GM06990 (cell line): ENCODE measurements at places on chromosomes 6 and 20.

GRCh38 chr6:123074616-123075015 is 78.6 kb downstream of the CLVS2 start:
- no peak for DNase-seq

GRCh38 chr6:28863604-28864325 is 60.0 kb downstream of the TRIM27 start:
- peak; percentile 83 for DNase-seq

DNA sequence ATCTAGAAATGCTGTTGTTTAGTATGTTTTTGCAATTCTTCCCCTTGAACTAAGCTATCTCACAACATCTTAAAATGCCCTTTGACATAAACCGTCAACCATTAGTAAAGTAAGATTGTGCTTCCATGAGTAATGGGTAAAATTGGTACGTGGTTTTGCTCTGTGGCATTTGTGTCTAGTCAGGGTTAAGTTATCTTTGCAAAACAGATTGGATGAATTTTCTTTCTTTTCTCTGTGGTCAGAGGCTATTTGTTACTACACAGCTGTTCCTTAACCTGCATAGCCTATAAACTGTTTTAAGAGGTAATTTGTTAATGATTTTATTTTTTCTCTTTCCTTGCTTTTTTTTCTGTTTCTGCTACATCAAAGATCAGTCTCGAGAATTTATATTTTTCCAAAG is 75.4 kb downstream of the RPP40 start:
- no peak for DNase-seq

DNA sequence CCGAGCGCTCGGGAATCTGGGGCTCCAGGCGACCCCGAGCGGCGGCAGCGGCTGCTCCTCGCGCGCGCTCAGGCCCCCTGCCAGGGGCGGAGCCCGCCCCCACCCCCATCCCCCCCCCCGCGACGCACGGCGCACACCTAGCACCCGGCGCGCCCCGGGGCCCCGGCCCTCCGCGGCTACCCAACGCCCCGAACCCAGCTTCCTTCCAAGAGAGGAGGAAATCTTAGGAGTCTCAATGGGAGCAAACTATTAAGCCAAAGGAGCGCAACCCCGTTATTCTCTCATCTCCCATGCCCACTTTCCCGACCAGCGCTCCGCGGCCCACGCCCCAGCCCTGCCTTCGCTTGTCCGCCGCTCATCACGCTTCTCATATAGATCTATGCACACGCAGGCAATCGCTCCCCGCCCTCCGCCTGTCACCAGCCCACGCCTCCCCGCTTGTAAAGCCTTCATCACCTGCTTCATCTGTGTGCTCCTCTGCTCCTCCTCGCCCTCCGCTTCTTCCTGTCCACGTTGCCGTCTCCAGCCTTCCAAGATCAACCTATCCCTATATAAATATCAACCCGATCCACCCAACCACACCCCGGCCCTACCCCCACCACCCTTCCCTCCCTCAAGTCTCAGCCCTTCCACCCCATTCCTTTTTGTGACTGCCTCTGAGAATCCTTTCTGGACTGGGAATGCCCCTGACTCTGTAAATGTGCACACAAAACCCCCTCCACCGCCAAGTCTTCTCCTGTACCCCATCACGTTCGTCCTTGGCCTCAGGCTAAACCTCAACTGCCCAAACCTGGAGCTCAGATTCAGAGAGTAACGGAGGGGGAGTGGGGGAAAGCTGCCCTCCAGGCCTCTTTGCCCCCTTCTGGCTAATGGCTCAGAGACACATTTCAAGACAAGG is at the start of gene DLK2:
Gene DLK2, minus strand, starts transcription at position 18 of the 898 bp plus-strand sequence. CDS start 723 bp downstream, outside the sequence.
- DNase-seq: peak; percentile 64

- DNase-seq: no peak
Measured at GRCh38 chr6:73234733-73235132, 9.4 kb upstream of the KHDC1L start.

- DNase-seq: no peak
Measured at GRCh38 chr20:22688485-22688884, 104.1 kb upstream of the FOXA2 start.

GRCh38 chr20:49356676-49357075 is 78.8 kb upstream of the ZNFX1 start:
- DNase-seq: no peak

GRCh38 chr6:27478141-27478705 is 5.3 kb upstream of the ZNF184 start:
- DNase-seq: no peak

GRCh38 chr20:1951436-1952115 is 42.3 kb downstream of the PDYN start:
- no peak for DNase-seq

GRCh38 chr6:97440590-97441176 is 157.7 kb upstream of the MMS22L start:
- DNase-seq: no peak

GRCh38 chr6:141726248-141726647 is 406.5 kb upstream of the GJE1 start:
- DNase-seq: no peak

DNA sequence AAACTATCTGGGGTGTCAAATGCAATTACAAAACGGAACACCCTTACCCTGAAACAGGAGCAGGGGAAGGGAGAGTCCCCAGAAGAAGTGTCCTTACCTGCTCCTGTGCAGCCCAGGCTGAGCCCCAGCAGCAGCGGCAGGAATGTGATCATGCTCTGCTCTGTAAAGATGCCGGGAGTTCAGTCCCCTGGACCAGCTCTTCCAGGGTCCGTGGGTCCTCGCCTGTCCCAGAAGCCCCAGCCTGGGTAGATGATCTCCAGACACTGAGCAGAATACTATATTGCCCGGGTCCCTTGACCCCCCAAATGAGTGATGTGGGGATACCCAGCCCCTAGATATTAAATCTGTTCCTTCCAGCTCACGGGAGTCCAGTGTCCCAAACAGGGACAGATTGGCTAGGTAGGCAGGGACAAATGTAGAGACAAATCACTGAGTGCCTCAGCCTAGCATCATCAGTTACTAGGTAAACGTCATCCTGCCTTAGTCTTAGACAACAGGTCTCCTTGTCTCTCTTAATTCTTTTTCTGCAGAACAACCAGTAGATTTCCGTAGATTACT is at the start of gene HLA-DMB:
Gene HLA-DMB, minus strand, starts transcription at position 373 of the 558 bp plus-strand sequence. Its CDS starts 221 bp downstream, at position 152.
- peak; percentile 85 for DNase-seq

- no peak for DNase-seq
Measured at GRCh38 chr20:58512808-58513552, 2.2 kb downstream of the APCDD1L start.

- no peak for DNase-seq
Measured at GRCh38 chr6:112396221-112396620, 49.1 kb downstream of the RFPL4B start.

GRCh38 chr20:4247898-4248858 is 232.8 kb upstream of the RNF24 start:
- no peak for DNase-seq

- DNase-seq: no peak
Measured at GRCh38 chr6:99471638-99472037, 43.6 kb downstream of the USP45 start.

DNA sequence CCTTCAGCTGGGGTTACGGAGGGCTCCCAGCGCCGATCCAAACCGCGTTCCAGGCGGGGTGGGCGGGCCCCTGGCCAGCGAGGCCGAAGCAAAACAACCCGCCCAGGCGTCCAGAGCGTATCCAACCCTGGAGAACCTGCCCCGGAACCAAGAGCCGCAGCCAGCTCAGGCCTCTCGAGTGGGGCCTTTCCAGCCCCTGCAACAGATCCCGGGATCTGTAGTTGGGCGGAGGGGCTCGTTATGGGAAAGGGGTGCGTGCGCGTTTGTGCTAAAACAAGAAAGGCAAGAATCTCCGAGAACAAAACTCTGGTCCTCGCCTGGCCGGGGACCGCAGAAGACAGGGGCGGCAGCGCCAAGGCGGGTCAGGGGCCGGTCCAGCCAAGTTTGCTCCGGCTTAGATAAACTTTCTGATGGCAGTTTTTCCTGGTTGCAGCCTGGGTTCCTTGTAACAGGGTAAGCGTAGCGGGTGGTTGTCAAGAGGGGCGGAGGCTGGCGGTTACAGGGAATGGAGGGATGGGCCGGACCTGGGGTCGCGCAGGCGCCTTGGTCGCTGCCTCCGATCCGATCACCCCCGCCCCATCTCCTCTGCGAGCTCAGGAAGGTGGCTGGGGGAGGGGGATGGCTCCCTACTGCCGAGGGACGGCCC is 448 bp upstream of the RIN2 start:
- DNase-seq: no peak

GRCh38 chr20:8218861-8219260 is 86.8 kb downstream of the PLCB1 start:
- DNase-seq: no peak

DNA sequence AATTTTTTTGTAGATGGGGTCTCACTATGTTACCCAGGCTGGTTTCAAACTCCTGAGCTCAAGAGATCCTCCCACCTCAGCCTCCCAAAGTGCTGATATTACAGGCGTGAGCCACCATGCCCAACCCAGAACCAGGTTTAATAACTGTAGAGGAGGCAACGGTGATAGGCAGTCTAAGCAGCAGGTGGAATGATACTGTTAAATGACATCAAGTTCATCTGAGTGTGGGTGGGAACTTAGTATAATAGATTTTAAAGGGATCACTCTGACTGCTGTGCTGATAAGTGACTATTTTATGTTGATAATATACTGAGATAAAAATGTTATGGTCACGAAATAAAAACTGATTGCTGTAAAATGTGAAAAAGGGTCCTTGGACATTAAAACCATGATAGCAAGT is 31.1 kb downstream of the PCNA start:
- DNase-seq: no peak

DNA sequence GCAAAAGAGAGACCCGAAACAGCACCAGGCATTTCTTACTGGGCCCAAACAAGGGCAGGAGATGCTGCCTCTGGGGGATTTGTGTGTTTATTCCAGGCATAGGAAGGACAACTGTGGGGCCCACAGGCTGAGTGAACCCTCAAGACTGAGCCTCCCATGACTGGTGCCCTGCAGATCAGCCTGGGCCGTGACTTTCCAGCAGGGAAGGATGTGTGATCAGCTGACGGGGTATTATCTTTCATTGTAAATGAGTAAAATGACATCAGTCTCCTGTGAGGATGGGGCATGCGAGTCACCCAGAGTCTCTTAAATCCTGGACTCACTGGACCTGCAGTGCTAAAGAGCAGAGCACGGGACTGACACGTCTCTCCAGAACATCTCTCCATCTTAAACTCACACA is 3.9 kb upstream of the TEAD3 start:
- DNase-seq: no peak

DNA sequence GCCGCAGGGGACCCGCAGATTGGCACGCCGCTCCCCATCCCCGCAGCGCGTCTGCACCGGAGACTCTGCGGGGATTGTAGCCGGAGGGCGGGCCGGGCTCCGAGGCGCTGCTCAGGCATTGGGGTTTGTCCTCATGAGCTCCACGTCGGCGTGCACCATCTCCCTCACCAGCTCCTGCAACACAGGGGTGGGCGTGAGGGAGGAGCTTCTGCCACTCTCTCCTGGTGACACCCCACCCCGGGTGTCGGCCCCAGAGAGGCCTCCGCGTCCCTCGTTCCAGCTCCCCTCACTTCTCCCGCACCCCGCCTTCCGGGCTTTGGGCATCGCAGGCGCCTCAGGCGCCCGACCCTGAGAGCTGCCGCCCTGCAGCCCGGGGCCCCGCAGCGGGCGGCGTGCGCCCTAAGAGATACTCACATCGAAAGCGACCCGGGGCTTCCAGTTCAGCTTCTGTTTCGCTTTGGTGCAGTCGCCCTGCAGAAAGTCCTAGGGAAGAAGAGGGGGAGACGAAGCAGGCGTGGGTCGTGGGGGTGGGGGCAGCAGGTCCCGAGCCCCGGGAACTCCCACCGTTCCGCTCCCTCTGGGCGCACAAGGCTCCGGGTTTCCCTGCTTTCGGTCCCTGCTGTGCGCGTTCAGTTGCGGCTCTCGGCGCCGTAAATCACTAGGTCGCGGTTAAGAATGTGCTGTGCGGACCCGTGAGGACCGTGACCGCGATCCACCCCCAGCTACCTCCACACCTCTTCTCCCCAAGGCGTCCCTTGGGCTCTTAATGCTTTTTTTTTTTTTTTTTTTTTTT is 14.5 kb downstream of the FOXC1 start:
- no peak for DNase-seq

- no peak for DNase-seq
Measured at GRCh38 chr6:118748311-118749062, 97.1 kb upstream of the CEP85L start.

DNA sequence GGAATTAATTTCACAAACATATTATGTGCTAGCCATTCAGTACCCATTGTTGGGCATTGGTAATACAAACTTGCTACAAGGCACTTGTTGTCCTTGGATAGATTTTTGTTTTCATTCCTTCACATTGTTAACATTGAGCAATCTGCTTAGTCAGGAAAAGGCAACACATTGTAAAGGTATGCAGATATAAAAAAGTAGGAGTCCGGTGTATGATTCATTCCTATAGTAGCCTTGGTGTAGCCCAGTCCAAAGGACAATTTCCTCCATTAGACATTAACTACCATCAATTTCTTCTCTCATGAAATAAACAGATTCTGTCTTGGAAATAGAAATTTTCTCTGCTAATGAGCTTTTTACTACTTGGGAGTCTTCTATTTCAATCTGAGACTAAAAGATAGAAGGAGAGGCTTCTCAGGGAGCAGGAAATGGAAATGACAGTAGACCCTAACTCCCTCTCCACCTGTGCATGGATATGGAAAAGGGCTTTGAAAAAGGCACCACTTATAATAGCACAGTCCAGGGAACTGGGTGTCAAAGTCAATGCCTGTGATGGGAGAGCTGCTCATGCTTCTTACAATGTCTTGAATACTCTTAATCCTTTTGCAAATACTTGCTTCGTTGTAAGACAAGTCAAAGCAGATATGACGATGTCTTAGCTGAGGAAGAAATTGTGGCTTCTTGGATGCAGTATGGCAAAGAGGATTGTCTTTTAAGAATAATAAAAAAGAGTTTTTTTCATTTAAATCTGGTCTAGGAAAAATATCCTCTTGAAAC is 369.4 kb upstream of the CITED2 start:
- no peak for DNase-seq

- no peak for DNase-seq
Measured at GRCh38 chr6:42012501-42013133, 37.7 kb upstream of the TAF8 start.

DNA sequence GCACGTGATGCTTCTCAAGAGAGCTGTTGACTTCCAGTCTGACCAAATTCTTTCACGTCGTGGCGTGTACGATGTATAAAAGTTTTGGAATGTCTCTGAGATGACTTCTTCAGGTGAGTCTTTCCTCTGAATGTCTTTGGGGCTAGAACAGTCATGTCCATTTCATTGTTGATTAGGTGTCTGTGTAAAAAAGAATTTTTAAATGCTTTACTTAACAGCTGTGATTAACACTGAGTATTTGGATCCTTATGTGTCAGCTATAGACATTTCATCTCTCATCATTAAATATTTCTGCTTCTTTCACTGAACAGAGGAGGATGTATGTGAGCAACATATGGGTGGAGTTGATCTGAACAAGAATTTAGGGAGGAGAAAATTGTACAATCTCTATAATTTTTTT is 29.3 kb upstream of the KIF13A start:
- DNase-seq: no peak

DNA sequence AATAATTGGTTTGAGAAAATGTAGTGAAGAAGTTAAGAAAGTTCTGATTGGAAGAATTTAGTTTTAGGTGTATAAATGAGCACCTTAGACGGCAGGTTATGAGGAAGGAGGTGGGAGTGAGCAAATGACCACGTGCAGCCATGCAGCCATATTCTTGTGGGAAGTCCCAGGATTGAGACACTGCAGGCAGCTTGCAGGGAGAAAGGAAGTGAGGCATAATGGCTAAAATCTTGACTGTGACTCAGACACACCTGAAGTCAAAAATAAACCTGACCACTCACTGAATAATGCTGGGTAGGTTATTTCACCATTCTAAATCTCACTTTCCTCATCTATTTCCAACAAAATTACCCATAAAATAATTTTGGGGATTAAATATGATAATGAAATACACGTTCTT is 16.6 kb downstream of the DSE start:
- no peak for DNase-seq
